ENCODE measurements at places on chromosomes 2 and 18.

DNA sequence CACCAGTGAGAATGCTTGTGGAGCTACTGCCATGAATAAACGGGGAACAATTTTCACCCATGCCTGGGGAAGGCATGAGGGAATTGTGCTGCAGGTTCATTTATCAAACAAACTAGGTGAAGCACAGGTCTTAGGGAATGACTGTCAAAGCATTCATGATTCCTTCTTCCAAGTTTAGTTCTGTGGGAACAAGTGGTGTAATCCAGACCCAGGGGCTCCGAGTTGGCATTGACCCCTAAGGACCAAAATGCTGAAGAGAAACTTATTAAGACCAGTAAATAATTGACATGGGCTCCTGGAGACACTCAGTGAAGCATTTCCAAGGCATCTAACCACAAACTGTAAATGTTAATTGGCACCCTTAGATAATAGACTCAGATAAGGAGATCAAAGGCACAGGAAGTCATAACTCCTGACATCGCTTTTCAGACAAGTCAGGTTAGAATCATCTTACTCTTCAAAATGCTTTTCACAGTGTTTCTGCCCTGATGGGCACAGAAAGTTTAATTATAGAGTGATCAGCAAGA, 96.9 kb downstream of the SPP2 start:
- DNase-seq = no peak

DNA sequence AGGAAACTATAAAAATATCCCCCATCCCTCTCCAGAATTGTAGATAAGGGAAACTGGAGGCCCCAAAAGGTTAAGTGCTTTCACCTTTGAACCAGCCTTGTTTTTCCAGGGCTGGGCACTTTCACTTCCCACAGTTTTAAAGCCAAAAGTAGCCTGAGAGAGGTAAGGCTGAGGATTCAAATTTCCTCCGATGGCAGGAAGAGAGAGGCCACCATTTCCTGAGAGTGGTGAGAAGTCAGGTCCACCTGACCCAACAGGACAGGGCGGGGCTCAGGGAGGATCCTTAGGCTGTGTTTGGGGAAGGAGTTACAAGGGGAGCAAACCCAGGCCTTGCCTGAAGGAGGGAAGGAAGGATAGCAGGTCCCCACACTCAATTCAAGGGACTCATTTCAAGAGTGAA, 4.7 kb upstream of the TEX261 start:
- DNase-seq = no peak

- peak; percentile 35 for DNase-seq
Observed at GRCh38 chr2:147782141-147782930, 62.5 kb upstream of the ACVR2A start.

GRCh38 chr2:237530472-237531433, 35.6 kb upstream of the PRLH start:
- DNase-seq = no peak

DNA sequence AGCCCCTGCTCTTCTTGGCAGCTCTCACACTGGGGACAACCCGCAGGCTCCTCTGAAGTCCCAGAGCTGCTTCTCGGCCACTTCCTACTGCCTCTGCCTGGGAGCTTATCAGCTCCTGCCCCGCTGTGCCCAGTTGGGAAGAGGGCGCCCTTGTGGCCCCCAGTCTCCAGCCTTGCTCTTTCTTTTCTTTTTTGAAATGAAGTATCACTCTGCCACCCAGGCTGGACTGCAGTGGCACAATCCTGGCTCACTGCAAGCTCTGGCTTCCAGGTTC, 20.6 kb upstream of the ALPI start:
- no peak for DNase-seq

DNA sequence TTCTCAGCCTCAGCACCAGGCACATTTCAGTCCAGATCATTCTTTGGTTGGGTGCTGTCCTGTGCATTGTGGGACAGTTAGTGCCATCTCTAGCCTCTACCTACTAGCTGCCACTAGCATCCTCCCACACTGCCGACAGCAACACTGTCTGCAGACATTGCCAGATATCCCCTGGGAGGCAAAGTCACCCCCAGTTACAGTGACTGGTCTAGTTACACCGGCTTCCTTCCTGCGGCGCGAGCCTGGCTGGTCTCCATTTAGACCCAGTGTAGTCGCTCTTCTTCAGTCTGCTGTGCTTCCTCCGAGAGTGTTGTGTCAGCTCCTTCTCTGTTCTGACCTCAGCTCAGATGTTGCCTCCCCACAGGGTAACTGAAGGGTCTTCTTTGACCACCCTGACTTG, 283.1 kb downstream of the PHLPP1 start:
- no peak for DNase-seq

GRCh38 chr2:102147935-102148334, 5.4 kb downstream of the IL1R1 start:
- peak; percentile 77 for DNase-seq

- DNase-seq = no peak
Observed at GRCh38 chr2:64394153-64394552, 59.8 kb upstream of the LGALSL start.

GRCh38 chr2:101873543-101873942, 118.2 kb upstream of the IL1R2 start:
- DNase-seq = no peak

DNA sequence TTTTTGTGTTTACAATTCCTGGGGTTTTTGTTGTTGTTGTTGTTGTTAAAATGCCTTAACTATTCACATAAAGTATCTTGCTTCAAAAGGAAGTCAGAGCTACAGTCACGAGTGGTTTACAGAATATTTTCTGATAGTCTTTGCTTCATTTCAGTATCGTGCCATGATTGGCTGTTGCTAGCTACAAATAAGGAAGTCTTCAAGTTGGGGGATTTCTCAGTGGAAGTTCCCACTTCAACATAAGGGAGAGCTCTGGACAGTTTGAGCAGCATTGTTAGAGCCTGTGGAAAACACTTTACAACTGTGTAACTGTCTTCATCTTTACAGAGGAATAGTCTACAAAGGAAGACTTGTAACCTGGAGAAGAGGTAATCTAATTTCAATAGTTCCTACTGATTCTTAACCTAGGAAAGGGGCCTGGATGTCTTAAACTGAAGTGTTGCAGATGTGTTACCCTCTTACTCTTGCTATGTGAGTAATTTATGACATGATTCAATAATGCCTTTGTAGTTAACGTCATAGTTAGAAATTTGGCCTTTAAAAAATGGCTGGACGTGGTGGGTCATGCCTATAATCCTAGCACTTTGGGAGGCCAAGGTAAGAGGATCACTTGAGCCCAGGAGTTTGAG, 23.4 kb upstream of the TANK start:
- DNase-seq = peak; percentile 75

- peak; percentile 18 for DNase-seq
Observed at GRCh38 chr2:212228743-212229171, 309.8 kb downstream of the ERBB4 start.

DNA sequence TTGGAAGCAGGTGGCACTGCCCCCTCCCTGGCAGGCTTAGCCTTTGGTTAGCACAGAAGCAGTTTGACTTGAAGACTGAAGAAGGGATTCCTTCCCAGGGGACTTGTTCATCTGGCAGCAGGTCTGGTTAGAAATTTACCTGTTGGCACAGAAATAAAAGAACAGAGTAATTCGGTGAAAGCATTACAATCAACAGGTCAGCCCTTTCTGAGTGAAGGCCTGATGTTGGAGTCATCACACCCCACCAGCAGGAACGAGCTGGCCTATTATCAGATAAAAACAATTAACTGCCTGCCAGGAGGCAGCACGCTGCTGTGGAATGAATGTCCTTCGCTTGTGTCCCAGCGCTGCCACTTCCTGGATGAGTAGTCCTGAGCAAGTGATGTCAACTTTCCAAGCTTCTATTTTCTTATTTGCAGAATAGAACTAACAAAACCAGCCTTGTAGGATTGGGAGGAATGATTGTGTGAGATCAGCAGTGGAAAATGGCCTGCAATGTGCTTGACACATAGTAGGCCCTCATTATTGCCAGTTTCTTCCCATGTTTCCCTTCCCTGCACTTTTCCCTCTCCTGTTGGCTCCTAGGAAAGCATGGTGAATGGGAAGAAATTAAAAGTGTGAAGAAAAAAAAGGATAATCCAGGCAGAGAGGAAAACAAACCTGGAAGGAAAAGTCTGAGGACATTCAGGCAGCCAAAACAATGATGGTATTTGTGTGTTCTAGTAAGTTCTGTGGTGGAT, 29.0 kb downstream of the LGALSL start:
- DNase-seq = peak; percentile 51

- DNase-seq = no peak
Observed at GRCh38 chr2:169925968-169926367, 98.7 kb downstream of the UBR3 start.

- DNase-seq = no peak
Observed at GRCh38 chr18:63236406-63236805, 83.2 kb downstream of the BCL2 start.

- DNase-seq = no peak
Observed at GRCh38 chr2:74779587-74780135, 54.3 kb upstream of the HK2 start.

- no peak for DNase-seq
Observed at GRCh38 chr2:241298673-241299072, 16.8 kb downstream of the HDLBP start.

GRCh38 chr2:233745073-233745755, 14.9 kb upstream of the UGT1A1 start:
- no peak for DNase-seq

DNA sequence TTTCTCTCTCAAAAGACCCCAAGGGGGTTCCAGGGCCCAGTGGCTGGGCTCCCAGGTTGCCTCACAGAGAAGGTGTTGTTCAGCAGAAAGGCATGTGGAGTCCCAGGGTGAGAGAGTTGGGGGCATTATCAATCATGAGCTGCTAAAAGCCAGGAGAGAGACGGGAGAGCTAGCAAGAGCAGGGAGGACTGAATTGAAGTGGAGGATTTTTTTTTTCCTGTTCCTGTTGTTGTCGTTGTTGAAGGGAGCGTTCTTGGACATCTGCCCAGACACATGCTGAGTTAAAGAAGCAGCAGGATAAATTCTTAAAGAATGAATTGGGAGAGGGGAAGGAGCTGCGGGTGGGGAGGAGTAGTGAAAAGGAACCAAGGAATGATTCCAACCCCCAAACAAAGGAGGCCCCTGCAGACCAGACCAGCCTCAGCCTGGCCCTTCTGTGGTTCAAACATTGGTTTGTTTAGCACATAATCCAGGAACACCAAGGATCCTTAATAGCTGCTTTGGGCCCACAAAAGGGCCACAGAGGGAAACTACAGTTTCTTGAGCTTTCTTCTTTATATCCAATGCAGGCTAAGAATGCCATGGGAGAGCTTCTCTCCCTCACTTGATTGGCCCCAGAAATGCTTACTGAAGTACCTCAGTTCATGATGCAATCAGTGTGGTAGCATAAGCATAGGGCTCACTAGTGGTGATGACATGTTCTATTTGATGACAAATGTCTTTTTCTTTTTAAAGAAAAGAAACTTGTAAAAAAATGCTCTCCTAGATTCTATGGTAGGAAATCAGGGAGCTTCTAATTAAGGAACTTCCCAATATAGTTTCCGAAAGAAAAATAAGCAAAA, 146.0 kb downstream of the SETBP1 start:
- DNase-seq = peak; percentile 97

DNA sequence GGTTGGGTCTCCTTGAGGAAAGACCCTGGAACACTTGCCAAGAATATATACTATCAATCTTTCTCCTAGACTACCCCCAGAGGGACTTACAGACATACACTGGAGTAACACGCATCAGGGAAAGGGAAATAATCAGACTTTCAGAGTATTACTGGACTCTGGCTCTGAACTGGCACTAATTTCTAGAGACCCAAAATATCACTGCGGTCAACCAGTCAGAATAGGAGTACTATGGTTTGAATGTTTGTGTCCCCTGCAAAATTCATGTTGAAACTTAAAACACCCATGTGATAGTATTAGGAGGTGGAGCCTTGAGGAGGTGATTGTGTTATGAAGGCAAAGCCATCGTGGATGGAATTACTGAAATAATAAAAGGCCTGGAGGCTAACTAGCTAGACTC, 323.7 kb downstream of the EN1 start:
- no peak for DNase-seq

- no peak for DNase-seq
Observed at GRCh38 chr2:26569216-26570082, 71.7 kb downstream of the CIB4 start.

DNA sequence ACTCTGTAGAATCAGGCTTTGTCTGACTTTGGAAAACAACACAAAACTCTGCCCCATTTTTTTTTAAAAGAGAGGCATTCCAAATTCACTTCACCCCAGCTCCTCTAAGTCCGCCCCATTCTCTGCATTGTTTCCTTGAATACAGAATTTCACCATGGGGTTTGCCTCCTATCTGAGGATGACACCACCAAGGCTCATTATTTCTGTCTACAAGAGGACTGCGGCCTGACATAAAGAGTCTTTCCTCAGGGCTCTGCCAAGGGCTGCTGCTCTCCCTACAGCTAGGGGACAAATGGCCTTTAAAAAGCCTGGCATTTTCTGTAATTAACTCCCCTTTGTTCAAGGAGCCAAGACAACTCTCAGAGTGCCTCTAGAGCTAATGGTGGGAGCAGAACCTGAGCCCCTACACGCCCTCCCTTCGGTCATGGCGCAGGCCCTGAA, 4.6 kb downstream of the CHST10 start:
- DNase-seq = no peak

GRCh38 chr2:199535445-199536177, 77.9 kb upstream of the SATB2 start:
- no peak for DNase-seq

DNA sequence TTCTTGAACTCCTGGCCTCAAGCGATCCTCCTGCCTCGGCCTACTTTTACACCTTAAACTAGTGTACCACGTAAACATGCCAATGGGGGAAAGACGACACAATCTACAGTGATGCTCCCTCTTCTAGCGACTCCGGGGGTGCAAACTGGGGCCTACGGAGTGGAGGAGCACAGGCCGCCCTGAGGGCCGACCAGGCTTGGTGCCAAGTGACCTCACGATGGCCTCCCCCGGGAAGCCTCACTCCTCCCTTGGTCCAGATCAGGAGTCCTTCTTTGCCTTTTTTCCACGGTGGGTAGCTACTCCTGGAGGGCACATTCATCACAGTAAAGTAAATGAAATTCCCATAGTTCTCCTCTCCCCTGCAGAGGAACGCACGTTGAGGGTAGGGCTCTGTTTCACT, 73.5 kb downstream of the HNRNPLL start:
- DNase-seq = no peak

DNA sequence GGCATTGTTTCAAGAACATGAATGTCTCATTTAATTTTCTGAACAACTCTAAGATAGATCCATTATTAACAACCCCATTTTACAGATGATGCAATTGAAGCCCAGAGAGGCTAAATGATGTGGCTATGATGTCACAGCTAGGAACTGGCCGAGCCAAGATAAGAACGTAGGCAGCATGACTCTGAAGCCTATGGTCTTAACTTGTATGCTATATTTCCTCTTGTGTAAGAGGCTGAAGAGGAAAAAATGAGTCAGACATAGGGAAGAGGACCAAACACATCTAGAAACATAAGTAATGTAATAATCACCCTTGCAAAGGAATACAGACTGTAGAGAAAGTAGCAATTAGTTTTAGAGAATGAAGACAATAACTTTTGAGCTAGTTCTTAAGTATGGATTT, 416.8 kb downstream of the FIGN start:
- peak; percentile 90 for DNase-seq

- DNase-seq = peak; percentile 17
Observed at GRCh38 chr2:74441690-74442482, at the start of gene RTKN. RTKN (minus strand) TSS chr2:74441937; CDS start chr2:74441816, 121 bp downstream.

DNA sequence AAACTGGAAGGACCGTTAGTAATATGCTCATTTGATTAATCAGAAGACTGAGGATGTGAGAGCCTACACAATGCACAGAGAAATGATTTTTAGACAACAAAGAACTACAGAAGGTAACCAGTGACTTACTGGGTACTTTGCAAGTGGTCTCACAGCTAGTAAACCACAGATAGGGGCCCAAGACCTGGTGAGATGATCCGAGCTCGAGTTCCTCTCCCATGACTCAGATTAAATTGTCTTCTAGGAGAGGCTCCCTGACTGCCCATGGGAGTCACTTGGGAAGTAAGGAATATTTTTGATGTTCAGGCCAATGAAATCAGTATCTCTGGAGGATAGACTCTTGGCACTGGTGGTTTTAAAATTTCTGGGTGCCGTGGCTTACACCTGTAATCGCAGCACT, 220.2 kb downstream of the CLIP4 start:
- no peak for DNase-seq
